Vagina (tissue), 2 donors: ENCODE measurements at places on chromosomes 16 and 17.

GRCh38 chr16:27851586-27851985, 211.9 kb downstream of the GSG1L start:
- DNase-seq, result no peak

GRCh38 chr16:28261942-28262341, 30.4 kb upstream of the SBK1 start:
- DNase-seq, result no peak

DNA sequence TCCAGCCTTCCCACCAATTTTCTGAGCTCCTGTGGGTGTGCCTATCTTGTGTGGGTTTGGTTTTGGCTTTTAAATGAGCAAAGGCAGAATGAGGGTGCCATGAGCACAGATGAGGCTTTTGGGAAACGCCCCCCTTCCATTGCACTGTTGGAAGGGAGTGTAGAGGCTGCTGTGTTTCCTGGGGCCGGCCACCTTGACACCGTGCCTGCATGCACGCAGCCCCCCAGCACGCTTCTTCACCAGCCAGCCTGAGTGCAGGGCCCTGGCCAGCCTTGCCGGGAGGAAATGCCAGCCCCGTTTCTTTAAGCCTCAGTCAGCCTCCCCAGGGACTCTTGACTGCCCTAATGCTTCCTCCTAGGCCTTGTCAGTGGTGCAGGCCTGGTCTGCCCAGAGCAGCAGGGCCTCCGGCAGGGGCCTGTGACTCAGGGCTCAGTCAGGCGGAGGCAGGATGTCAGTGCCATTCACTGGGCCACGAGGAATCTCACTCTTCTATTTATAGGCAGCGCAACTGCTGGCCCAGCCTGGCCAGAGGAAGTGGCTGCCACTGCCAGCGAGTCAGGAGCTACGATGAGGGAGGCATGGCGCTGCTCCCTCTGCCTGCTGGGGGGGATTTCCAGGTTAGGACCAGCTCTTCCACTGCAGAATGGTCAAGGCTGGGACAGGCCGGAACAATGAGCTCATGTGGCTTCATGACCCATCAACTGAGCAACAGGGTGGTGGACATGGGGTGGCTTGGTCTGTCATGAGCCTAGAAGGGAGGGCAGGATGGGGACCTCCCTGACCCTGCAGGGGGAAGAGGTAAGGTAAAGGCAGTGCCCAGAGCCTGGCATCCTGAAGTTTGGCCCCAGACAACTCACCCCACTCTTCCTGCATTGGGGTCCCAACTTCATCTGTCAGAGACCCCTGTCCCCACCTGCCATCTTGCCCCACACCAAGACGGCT, 205.2 kb downstream of the RAB11FIP4 start:
- peak; percentile 83 for DNase-seq

DNA sequence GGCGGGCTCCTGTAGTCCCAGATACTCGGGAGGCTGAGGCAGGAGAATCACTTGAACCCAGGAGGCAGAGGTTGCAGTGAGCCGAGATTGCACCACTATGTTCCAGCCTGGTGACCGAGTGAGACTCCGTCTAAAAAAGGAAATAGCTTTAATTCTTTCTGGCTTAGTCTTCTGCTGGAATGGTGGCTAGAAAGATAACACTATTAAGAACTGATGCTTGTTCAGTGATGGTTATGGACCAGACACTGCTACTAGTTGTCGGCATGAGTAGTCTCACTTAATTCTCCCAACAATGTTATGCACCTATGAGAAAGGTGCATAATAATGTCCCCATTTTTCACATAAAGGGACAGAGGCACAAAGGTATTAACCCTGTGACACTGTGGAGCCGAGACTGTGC, 188.7 kb downstream of the HS3ST3A1 start:
- no peak for DNase-seq

DNA sequence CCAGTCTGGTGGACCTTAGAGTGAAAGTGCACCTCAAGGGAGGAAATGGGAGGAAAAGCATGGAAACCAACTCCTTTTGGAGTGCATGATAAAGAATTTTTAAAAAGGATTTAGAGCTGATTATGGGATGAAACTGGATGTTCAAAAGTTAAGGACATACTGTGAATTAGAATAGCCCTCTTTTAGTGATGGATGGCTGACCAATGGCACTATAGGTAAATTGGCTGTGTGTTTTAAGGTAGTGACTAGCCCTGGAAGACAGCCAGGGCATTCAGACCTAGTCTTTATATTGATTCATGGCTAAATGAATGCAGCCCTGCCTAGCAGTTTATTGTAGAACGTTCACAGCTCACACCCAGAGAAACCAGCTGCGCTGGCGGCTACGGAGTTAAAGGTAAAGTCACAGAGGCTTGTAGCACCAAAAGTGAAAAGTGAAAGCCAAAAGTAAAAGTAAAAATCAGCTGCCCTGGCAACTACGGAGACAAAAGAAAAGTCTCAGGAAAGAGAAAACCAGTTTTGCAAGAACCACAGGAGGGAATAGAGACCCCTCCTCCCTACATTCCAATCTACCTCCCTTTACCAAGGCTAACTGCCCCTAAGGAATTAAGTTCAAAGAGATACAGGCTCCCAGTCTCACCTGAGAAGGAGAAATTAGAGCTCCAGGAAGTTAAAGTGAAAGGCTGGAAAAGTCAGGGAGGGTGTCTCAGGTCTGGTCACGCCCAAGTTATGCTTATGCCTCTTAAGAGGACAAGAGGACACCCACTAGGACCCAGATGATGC, 21.8 kb downstream of the ACSM1 start:
- no peak for DNase-seq

GRCh38 chr16:68993885-68994284, 111.6 kb upstream of the HAS3 start:
- no peak for DNase-seq

GRCh38 chr17:55334285-55334684, 69.5 kb downstream of the HLF start:
- no peak for DNase-seq

GRCh38 chr16:65964752-65965151, 401.7 kb upstream of the CDH5 start:
- no peak for DNase-seq
